Brain (organoid and tissue), 16 donors: ENCODE measurements at places on chromosomes 7 and 10.

DNA sequence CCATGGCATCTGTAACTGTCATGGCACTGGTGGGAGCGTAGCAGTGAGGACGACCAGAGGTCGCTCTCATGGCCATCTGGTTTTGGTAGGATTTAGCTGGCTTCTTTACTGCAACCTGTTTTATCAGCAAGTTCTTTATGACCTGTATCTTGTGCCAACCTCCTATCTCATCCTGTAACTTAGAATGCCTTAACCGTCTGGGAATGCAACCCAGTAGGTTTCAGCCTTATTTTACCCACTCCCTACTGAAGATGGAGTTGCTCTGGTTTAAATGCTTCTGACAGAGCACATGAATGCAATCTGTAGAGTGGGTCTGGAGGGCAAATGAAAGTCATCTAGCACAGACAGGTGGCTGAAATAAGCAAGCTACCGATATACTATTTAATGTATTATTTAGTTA lies 55.3 kb upstream of the OPN4 start:
- no peak for DNase-seq

GRCh38 chr10:122282253-122282671 lies 11.2 kb downstream of the BTBD16 start:
- DNase-seq = no peak

GRCh38 chr10:132374612-132375011 lies 22.4 kb upstream of the PWWP2B start:
- no peak for DNase-seq

DNA sequence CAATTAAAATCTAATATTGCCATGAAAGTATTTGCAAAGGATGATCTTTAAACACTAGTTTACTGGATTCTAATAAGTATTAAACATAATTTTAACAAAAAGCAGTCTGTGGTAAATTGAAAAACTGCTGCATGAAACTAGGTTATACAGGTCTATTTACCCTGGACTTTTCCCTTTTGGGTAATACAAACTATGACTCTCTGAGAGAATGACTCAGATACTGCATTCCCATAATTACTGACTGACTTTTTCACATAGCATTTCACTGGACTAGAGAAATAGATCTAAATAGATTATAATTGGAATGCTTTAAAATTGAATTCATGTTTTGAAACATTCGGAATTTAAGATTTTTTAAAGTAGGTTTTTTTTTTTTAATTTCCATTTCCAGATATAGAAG lies 395.7 kb downstream of the THSD7A start:
- no peak for DNase-seq

- DNase-seq = no peak
Measured at GRCh38 chr7:66303454-66304155, 98.5 kb downstream of the TPST1 start.

- no peak for DNase-seq
Measured at GRCh38 chr10:64173826-64174225, 652.6 kb downstream of the REEP3 start.
